Right atrium auricular region (tissue), 2 donors: ENCODE measurements at places on chromosomes 5 and 9.

DNA sequence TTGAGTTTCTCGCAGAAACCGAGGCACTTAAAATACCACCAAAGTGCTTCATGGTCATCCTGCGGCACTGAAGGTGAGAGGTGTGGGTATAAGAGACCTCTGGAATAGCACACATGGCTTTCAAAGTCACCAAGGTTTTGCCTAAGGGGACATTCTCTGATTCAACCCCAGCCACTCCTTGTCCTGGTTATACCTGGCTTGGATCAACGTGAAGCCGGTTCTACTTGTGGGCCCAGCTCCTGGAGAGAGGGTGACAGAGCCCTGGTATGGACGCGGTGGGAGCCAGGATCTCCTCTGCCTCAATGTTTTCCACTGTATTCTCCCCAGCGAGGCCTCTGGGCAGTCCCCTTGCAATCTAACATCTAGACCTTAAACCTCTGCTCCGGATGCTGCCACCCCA lies 132.0 kb downstream of the FSTL4 start:
- DNase-seq, result no peak

DNA sequence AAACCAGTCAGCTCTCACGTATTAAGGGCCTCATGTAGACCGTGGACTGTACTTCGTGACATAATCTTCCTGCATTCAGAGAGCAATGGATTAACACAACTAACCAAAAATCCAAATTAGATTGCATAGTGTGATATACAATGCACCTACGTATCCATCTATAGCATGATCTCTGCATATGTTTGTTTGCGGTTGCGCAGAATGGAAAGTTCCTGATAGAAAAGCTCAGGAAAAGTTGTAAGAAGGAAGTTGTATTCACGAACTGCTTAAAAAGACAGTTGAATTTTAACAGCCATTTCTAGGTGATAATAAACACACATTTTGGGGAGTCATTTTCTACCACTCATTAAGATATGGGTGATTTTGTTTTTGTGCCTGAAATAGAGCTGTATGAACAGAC lies 869.0 kb downstream of the TLE4 start:
- no peak for DNase-seq

DNA sequence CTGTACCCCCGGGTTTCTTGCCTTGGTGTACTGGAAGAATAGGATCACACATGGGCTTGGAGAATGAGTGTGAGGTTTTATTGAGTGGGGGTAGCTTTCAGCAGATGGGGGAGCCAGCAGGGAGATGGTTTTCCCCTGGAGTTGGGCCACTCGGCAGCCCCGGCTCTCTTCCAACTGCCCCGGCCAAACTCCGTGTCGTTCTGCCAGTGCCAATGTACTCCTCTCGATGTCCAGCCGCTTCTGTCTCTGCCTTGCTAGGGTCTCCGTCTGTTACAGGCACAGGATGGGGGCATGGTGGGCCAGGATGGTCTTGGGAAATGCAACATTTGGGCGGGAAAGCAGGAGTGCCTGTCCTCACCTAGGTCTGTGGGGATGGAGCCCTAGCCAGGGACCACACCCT lies 7.6 kb upstream of the PLPP6 start:
- no peak for DNase-seq

GRCh38 chr9:79977510-79978197 lies 405.9 kb downstream of the TLE4 start:
- DNase-seq, result no peak

DNA sequence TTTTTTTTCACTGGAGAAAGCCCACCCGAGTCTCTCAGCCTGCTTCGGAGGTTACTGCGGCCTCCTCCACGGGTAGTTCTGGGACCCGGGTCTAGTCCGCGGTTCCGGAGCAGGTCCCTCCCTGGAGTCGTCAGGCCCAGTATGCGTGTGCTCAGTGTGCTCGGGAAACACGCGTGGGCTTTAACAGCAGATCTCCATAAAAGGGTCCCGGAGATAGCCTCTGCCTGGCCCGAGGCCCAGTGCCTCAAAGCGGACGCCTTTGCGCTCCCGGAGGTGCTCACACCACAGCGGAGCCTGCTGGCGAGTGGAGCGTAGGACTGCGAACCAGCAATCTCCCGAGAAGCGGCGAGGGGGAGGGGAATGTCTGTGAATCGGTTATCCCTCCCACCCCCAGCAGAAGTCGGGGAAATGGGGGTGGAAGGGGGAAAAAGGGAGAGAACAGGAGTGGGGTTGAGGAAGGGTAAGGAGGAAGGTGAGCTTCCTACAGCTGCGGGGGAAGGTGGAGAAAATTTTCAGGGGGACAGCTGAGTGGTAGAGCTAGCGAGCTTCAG lies 28.7 kb downstream of the CDKN2A start:
- no peak for DNase-seq

- DNase-seq, result no peak
Observed at GRCh38 chr9:121637713-121638220, 13.7 kb upstream of the DAB2IP start.

DNA sequence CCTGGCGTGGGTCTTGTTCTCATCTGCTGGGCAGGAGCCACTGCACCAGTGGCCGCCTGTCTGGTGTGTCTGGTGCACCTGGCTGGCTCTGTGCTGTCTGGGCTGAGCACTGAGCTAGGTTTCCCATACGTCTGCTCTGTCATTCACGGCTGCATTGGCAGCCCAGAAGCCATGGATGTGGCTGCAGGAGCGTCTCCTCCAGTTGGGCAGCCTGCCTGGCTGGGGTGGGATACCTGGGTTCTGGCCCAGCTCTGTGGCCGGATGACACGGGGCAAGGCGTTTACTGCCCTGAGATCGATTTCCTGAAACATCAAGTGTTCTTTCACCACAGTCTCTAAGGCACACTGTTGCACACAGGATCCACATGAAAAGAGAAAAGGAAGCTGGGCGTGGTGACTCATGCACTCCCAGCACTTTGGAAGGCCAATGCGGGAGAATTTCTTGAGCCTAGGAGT lies 25.5 kb upstream of the SLC25A51 start:
- DNase-seq, result no peak

- no peak for DNase-seq
Observed at GRCh38 chr5:145340099-145340498, 495.0 kb downstream of the PRELID2 start.

DNA sequence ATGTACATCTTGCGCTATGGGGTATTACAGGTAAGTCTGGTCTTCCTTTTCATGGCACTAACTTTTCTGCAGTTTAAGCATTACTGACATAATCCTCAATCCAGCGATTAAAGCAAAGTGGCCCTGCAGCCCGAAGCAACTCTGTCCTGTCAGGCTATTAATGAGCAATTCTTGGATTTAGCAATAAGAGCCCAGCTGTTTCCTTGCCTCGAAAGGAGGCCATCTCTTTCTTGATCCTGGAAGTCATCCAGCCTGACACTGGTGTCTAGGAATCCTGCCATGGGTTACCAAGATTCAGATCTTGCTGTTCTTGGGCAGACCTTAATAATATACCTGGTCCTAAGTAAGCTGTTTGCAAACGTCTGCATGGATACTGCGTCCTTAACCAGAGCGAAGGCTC lies 102.0 kb downstream of the RFK start:
- no peak for DNase-seq

DNA sequence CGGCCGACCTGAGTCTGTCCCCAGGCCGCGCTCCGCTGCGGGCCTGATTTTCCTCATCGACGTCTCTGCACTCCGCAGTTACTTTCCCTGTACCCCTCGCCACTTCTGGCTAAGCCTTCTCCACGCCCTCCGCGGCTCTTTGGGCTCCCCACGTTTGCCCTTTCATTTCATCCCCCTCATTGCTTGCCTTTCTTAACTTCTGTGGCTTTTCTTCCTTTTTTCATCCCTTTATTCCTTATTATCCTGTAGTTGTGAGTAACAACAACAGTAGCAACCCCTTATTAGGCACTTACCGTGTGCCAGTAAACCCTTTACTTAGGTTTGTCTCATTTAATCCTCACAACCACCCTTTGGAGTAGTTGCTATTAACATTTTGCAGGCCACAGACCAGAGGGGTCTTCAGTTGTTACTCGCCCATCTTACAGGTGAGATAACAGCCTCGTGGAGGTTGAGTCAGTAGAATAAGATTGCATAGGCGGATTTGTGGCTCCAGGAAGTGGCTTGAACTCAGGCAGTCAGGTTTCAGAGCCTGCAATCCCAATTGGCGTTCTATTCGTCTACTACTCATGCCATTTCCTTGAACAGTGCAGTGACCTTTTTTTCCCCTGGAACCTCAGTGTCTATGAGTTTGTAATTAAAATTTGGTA lies 724 bp downstream of the TCERG1 start:
- DNase-seq, result no peak

GRCh38 chr5:134103397-134103796 lies 11.1 kb upstream of the TCF7 start:
- no peak for DNase-seq

DNA sequence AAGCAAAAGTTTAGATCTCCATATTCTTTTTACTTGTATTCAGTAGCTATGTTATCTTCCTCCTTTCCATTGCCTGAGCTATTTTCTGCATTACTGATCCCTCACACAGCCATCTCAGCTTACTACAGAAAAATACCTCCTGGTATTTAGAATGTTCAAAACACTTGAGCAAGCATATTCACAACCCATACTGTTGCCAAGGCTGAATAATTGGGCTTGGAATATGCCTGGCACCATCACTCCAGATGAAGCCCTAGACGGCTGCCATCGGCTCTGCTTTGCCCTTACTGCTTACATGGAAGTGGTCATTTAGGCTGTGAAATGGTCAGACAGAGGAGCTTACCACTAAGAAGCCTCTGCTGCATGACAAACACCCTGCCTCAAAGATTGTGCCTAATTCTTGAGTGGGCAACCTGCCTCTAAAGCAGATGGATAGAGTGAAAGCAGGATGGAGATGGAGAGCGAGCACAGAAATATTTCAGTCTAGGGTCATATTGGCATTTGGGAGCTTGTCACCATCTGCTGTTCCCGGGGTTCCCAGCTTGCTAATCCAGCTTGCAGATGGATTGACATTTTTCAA lies 92.5 kb upstream of the TAS2R1 start:
- DNase-seq, result no peak

- DNase-seq, result no peak
Observed at GRCh38 chr5:180105827-180106312, 34.3 kb upstream of the RNF130 start.

- DNase-seq, result no peak
Observed at GRCh38 chr9:86801246-86801645, 146.1 kb downstream of the GAS1 start.

DNA sequence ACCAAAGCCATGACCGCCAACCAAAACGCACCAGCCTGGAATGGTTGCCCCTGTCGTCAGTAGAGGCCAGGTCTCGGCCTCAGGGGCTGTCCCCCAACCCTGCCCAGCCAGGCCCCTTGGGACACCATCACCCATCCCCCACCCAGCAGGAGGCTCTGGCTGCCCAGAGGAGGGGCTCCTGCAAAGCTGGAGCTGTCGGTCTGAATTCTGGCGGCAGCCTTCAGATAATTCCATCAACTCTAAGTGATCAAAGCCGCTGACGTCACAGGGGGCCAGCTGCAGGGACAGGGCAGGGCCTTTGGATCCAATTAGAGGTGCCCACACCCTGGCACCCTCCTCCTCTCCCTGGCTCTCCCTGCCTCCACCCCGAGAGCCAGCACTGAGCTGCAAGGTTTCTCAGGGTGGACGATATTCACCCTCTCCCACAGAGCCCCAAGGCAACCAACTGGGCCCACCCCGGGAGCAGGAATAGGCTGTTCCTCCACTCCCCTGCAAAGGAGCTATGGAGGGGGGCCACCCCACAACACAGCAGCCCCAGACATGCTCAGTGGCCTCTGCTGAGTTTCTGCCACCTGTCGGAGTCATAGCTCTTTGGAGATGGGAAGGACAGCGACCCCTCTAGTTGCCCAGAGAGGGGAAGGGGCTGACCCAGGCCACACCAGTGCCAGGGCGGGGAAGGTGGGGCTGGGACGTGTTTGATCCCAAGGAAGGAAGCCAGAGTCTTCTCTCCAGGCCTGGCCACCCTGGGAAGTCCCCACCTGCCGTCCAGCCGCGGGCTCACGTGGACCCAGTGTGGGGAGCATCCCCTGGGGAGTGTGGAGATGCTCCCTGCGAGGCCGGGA lies 78.4 kb downstream of the NTNG2 start:
- DNase-seq, result no peak

DNA sequence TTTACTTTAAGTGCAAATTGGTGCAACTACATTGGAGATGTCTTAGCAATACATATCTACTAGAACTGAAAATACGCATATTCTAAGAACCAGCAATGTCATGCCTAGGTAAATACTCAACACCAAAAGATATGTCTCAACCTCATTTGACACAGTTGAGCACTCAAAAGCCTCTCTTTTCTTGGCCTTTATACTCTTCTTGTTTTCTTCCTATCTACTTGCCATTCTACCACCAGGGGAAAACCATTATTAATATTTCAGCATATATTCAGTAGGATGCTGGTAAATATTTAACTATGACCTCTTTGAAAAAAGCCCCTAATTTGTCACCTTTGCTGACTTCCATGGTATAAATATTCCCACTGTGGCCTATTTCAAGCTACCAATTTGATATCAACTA lies 443.8 kb downstream of the LRRC70 start:
- no peak for DNase-seq

- no peak for DNase-seq
Observed at GRCh38 chr9:98719055-98719454, 10.3 kb upstream of the GABBR2 start.

- DNase-seq, result no peak
Observed at GRCh38 chr9:31744589-31744988, 639.9 kb upstream of the ACO1 start.

DNA sequence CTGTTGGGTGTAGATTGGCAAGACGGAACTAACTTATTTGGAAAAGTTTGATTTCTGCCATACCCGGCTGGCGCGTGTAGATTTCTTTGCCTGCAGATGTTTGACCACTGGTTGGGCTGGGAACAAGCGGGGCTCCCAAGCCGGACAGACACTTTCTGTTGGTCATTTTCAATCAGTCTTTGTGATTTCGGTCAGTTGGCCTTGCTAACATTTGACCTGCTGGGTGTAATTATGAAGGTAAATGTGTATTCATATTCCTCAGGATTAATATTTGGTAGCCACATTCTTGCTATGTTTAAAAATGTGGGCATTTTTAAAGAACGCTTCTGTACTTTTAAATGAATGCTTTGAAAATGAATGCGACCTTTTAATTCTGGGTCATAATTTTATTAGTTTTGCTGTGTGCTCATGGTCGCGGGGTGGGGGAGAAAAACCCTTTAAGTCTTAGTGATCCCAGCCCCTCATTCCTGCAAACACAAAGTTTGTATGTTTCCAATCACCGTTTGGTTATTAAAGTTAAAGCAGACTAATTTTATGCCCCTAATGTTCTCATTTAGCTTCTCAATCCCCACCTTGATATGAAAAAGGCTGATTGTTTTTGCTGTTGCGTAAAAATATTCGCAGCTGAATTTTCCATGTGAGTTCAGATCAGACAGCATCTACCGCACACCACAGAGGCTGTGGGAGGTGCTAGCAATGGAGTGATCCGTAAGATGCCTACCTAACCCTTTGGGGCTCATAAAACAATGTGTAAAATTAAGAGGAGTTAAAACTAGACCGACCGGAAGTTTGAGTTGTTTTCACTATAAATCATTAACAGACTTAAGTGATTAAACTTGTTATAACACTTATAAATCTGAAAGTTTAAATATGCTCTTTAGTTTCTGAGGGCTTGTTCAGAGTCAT lies 1.5 kb downstream of the RASGRF2 start:
- no peak for DNase-seq

GRCh38 chr5:176132471-176133288 lies 105.5 kb upstream of the SIMC1 start:
- DNase-seq, result no peak

- no peak for DNase-seq
Observed at GRCh38 chr5:127089191-127089590, 15.9 kb upstream of the C5orf63 start.
